Hair follicular keratinocyte (primary cell): ENCODE measurements at places on chromosomes 13 and 19. TPM values are rescaled to one million over a fixed set of nuclear protein-coding genes. Genes with fewer than 3 reads are reported as not detected.

The ZNF793 gene
- 1.2 and 1.9 TPM in 2 replicates for total RNA-seq

The C19orf67 gene
- total RNA-seq, result not detected in 2 replicates

The SERPINE3 gene
- 0.04 TPM in 1 of 2 replicates, not detected in the other for total RNA-seq

The SLAIN1 gene
- 0.08 TPM in 1 of 2 replicates, not detected in the other for total RNA-seq

The ZNF471 gene
- total RNA-seq, result 0.80 and 1.9 TPM in 2 replicates

The SYT3 gene
- total RNA-seq, result not detected in 2 replicates

The NRTN gene
- total RNA-seq, result not detected in 2 replicates

The HRC gene
- total RNA-seq, result not detected in 2 replicates

The CD33 gene
- total RNA-seq, result not detected in 2 replicates

The IGFLR1 gene
- 2.3 and 11.4 TPM in 2 replicates for total RNA-seq

The RFPL4AL1 gene
- not detected in 2 replicates for total RNA-seq
